ENCODE measurements at places on chromosomes 12 and 14.

- DNase-seq, result no peak
Measured at GRCh38 chr12:61879229-61879628, 381.0 kb upstream of the USP15 start.

DNA sequence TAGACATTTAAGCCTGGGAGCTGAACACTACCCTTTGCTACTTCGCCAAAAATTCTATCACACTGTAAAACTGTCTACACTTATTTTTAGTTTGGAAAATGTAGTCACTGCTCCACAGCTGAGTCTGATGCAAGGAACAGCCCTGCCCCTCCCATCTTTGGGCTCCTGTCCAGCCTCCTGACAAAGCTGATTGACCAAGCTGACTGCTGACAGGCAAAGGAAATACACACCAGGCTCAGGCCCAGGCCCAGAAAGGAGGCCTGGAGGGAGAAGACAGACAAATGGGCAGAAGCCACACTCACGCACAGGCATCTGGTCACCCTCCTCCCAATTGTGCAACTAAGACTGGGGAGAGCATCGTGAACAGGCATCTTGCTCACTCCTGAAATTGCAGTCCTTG lies 55.3 kb downstream of the ISCA2 start:
- no peak for DNase-seq

- no peak for DNase-seq
Measured at GRCh38 chr14:31440280-31440679, 17.0 kb downstream of the DTD2 start.

DNA sequence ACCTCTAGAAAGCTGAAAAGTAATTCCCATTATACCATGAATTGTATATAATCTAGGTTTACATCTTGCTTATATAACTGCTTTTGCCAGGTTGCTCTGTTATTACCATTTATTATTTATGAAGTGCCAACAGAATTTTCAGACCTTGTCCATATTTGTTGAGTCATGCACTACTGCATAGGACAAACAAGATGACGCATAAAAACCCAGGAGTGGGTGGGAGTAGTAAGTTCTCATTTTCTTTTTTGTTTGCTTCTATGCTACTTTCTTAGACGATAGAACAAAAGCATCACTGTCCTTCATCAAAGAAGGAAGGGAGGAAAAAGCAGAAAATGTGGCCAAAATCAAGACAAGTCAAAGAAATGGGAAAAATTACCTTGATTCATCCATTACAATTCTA lies 119.0 kb upstream of the RASSF8 start:
- DNase-seq, result no peak

DNA sequence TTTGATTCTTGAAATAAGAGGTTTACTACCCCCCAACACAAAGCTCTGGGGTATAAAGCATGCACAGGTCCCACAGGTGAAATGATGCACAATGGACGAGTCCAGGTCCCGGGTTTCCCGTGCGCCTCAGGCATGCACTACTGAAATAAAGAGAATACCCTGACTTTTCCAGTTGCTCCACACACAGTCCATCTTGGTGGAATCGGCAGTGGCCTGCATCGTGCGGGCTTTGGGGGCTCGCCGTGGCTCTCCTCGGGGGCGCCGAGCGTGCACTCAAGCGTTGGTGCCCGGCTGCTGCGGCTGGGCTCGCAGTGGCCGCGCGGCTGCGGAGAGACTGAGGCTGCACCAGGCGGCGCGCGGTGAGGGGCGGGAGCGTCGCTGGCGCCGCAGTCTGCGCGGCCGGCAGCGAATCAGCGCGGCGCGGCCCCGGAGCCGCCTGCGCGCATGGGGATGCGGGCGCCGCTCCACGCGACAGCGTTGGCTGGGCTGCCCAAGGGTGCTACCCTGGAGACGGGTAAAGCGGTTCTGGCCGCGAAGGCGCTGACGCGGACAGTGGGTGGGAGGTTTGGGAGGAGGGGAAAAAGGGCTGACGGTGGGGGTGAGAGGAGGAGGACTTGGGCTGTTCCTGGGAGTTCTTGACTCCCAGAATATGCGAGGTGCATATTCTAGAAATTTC lies 53.8 kb upstream of the CCDC175 start:
- DNase-seq, result no peak

DNA sequence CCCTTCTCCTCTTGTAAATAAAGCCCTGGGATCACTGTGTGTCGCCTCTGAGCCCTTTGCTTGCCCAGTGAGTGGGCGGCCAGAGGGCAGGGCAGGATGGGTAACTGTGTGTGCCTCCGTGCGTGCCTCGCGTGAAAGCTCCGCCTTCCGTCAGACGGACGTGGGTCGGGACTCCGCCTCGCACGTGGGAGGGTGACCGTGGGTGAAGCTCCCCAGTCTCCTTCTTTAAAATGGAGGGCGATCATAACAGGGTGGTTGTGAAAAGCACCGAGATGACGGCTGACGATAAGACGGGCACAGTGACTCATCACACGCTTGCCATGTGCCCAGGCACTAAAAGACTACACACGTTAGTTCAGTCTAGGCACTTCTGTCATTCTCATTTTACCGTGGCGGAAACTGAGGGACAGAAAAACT lies 9.2 kb downstream of the PHB2 start:
- peak; percentile 84 for DNase-seq
